Left hindlimb (tissue), 1 donor: ENCODE measurements at places on chromosomes 4 and X.

DNA sequence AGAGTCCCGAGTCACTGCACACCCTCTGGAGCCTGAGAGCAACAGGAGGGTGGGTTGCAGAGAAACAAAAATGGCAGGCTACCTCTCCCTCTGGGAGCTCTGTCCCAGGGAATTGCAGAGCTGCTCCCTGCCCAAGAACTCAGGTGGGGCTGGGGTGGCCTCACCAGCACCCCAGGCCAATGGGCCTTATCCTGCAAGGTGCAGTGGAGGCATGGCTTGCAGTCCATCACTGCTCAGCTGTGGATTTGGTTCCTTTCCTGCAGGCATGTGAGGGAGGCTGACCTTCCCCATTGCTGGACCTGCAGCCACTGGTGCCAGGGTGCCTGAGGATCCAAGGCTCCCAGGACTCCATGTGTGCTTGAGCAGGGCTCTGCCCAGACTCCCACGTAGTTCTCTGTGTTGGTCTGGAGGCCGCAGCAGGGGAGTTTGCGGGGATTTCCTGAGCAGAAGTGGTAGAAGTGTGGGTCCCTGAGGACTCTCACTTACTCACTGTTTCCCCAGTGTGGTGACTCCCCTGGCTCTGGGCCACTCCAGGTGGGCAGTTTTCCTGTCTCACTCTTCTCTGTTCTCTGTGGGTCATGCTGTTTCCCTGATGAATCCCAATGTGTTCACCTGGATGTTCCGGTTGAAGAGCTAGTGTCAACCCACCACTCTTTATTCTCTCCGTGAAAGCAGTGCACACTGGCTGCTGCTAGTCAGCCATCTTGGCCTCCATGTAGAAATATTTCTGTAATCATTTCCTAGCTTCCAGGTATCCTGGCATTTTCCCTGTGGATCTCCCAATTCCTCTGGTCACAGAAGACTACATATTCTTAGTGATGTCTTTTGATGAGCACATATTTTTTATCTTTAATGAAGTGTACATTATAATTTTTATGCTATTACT, 82.3 kb downstream of the ARHGAP24 start:
- no peak for DNase-seq

DNA sequence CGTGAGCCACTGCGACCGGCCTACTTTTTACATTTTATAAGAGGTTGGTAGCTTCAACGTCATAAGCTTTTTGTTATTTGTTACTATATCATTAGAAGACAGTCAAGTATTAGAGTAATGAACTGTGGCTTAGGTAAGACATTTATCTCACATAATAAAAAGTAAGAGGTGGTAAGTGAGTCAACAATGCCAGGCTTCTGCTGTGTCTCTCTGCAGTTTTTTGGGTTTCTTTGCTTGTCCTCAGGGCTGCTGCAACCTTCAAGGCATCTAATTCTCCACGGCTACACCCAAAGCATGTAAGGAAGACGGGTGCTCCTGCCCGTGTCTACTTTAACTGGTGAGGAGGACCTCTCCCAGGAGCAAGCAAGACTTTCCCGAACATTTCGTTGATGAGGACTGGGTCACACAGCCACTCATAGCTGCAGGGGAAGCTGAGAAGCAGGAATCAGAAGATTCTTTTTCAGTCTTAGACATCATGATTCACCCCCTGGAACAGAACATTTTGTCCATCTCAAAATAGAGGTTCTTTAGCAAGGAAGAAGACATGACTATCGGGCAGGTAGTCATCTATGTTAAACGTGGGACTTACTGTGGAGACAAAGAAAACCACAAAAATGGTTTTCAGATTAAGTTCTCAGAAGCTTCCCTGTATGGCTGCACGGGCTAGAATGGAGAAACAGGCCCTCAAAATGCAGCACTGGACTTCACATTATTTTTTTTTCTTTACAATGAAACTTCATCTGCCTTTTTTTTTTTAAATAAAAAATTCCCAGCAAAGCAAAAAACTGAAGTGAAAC, 13.0 kb upstream of the RHOH start:
- no peak for DNase-seq

GRCh38 chr4:180794333-180794732, 1448.9 kb upstream of the TENM3 start:
- DNase-seq = no peak

DNA sequence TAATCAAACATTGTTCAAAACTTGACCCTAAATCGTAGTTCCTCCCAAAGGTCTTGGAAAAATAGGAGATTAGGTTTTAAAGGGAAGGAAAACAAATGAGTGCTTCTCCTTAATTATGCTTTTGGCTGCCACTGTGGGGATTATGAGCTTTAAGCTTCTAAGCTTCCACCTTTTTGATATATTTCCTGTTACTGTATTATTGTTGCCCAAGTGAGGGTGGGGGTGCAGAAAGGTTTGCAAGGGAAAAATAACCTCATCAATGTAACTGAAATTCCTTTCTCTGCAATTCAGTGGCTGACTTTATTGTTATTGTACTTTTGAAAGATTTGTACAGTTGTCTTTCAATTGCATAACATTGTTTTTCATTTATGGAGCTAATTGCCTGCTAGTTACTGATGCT, 285.1 kb downstream of the FRMPD4 start:
- no peak for DNase-seq

GRCh38 chr4:45855857-45856256, 268.0 kb downstream of the GABRG1 start:
- DNase-seq = no peak

- DNase-seq = no peak
These were observed 9.5 kb downstream of the CSTF2 start for GRCh38 chrX:100829730-100830129.
